ENCODE measurements at places on chromosomes 5 and 9.

DNA sequence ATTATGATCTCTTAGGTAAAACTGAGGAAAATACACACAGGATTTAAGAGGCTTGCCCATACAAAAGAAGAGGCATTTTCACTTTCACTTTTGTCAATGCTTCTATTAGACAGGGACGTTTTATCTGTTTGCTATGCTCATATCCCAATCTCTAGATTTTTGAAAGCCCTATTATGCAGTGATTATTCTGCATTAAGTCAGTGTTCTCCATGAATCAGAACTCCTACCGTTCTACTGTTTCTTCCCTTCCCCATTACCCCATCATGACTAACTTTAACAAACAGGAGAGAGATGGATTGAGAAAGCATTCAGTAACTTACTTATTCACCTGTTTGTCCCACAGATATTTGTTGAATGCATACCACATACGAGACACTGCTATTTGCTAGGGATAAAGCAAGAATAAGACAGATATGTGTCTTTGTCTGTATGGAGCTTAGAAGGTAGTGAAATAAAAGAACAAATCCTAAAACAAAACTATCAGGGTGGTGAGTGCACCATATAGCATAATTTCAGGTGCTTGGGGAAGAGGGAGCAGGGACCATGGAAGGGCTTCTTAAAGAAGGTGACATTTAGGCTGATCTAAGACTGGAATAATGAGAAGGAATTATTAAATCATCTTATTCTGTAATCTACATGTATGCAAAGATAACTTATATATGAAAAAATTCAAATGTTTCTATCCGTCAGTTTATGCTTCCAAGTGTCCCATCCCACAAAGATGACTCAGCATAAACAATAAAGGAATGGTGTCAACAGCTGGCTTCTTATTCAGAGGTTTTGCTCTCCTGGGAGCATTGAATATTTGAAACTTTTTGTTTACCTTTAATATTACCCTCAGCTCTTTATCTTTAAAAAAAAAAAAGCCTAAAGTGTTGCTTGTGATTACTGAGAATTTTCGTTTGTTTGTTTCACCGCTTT, 328.1 kb downstream of the HINT1 start:
- no peak for DNase-seq

DNA sequence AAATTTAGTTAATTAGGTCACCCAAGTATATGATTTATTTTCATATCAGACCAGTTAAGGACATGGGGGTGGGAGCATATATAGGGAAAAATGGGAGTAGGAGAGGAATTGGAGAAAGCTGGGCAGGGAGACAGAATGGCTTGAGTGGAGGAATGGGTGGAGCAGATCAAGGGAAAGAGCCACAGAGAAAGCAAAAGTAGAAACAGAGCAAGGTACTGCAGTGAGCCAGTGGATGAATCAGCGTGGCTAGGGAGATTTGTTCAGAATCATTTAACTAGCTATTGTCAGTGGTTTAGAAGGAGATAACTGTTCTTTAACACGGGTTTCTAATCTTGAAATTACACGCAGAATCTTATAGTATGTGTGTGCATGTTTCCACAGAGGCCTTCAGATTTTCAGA, 37.4 kb downstream of the SNX24 start:
- no peak for DNase-seq

- no peak for DNase-seq
Observed at GRCh38 chr5:123441408-123441807, 18.2 kb upstream of the CEP120 start.

DNA sequence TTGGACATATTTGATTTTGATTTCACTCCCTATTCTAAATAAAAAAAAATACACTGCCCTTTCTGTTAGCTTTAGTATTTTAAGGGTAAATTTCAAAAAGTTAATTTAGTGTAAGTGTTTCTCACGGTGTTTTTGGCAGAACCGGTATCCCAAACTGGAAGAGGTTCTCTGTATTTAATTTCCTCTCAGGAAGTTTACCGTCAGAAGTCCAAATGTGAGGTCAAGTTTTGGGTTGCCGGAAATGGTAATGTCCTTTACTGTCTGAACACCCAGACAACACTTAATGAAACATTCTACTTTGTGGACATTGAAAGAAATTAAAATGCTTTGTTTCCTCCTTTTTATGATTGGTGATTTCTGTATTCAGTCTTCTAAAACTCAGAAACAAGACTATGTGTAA, 148.7 kb upstream of the CDKN2B start:
- no peak for DNase-seq

DNA sequence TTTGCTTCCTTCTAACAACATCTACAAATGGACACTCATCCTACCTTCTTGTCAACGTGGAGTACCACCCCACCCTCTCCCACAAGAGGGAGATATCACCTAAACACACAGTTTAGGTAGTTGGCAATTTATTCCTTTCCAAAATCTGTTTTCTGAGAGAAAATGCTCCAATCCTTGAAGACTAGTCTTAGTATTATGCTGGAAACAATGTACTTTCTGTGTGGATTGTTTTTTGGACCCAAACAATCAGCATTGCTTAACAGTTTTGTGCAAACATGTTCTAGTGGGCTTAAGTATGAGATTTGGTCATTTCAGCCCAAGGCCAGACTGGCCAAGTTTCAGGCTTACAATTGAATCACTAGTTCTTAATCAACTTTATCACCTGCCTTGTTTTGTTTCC, 359.1 kb downstream of the ARHGEF28 start:
- DNase-seq = no peak

DNA sequence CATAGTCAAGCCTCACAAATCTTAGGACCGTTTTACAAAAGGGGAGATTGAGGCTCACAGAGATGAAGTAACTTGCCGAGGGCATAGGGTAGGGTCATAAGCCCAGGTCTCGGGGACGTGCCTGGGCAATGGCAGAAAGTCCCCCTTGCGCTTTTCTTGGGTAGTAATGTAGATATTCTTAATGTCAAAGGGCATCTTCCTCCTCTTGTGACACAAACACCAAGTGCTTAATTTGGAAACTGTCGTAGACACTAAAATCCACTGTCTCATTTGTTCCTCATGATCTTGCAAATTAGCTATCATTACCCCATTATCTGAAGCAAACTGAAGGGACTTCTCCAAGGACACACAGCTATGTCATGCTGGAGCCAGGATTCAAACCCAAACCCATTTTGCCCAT, 180.8 kb downstream of the GAS1 start:
- DNase-seq = no peak

GRCh38 chr5:144352330-144352729, 181.7 kb downstream of the KCTD16 start:
- no peak for DNase-seq

DNA sequence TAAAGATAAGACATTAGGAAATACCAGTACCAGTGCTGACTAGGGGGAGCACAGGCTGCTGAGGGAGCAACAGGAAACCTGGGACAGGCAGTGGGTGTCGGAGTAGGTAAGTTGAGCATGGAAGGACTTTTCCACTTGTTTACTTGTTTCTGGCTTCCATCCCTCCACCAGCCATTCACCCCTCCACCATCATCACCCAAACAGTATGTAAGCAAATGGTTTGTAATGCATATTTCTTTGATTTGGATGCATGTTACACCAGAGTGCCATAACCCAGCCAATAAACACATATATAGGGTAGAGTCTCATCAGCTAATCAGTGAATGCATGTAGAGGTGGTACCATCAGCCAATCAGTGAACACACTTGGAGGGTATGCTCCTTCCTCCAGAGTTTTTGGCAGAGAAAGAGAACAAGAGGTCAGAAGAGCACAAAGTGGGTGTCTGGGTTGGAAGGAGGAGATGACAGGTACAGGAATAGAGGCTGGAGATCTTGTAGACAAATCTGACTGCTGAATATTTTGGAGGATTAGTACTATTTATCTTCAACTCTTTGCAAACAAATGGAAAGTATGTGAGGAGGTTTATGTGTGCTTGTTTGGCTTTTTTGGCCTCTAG, 37.7 kb upstream of the PDE8B start:
- DNase-seq = no peak

GRCh38 chr9:88776717-88777497, 214.4 kb upstream of the S1PR3 start:
- no peak for DNase-seq

DNA sequence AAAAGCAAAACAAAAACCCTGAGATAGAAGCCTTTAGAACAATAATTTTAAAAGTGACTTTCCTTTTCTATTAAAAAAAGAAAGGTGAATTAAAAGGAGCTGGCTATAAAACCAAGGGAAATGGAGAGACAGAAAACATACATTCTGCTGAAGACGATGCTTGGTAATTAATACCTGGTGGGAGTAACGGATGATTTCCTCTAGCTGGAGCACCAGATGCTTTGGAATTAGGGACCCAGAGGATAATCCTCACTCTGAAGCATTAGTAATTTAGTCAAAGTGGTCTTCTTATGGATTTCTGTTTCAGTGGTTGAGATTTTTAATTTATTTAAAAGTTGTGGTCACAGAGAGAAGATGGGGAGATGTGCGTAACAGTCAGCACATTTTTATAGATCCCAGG, 982.5 kb downstream of the TLE4 start:
- no peak for DNase-seq

GRCh38 chr5:174623433-174624019, 100.9 kb upstream of the MSX2 start:
- DNase-seq = no peak

- DNase-seq = no peak
Observed at GRCh38 chr9:126703002-126703865, 89.5 kb downstream of the LMX1B start.

DNA sequence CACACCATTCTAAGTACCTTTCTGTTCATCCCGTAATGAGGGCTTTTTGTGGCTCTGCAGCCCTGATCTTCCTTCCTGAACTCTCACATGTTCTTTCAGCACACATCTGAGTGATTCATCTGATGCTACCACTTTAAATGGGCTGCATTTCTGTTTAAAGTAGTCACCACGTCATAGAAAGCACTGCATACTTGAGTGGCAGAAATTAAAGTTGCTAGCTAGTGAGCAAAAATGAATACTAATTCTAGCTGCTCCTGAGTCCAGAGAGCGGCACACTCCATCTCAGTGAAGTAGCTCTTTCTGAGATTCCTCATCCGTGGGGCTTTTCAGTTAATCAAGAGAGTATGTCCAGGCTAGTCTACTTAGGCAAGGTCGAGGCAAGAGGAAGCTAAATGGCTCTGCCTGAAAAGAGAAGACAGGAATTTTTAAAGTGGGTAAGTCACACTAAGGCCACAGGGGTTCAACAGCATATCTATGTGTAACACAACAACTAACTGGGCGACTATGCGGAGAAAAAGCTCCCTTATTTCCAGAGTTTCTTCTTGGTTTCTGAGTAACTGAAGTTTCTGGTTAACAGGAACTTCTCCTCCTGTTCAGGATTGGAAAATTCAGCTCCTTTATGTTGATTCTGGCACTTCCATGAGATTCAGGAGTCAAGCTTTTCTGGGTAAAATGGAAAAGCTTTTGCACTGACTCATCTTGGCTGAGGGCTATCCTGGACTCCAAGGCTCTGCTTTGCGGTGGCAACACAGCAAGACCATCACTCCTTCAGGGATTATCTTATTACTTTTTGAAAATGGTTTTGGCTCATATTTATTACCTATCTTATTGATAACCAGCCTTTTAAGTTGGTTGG, 109.5 kb downstream of the TAF11L14 start:
- DNase-seq = no peak

DNA sequence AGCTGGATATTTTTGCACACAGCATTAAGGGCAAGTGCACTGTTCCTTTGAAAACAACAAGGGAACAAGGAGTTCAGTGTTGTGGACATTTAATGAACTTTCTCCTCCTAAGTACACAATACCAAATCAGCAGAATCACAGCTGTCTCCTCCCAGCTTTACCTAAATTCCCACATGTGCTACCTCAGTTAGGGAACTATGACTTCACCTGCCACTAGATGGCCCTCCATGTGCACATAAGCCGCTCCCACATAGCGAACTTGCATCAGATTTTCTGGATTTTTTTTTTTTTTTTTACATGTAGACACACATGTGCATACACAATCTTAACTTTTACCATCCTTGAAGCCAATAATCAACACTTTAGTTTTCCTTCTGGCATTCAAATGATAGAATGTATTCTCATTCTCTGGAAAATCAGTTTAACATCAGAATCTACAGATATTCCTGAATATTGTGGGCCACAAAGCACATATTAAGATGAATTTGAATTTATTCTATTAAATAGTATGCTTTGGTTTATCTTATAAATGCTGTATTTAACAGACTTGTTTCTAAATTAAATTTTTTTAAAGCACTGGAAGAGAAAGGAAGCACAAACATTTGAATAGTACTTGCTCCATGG, 123.6 kb downstream of the PALM2AKAP2 start:
- no peak for DNase-seq

DNA sequence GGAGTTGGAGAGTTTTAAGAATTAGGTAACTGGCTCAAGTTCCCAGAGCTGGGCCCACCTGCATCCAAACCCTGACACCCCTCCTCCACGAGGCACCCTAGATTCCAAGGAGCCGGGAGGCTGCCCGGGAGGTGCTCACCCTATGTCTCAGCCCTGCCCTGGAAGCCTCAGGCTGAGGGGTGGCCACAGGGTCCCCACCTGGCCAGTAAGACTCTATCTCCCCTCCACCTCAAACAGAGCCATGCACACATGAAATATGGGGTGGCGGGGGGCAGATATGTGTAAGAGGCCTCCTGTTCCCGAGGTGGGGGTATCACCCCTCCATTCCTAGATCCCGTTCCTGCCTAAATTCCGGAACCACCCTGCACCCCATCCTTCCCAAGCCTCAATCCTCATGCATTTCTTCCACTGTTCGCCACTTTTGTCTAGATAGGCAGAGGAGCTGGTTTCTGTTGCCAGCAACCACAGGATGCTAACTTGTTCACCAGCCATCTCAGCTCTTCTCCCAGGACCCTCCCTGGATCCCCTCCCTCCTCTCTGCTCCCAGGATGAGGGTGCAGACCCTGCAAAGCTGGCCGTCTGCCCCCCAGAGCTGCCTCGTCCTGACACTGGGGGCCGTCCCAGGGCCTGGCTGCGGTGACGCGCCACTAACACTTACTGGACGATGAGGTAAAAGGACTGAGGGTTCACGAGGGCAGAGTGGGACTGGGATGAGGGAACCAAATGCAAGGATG, 44.1 kb downstream of the COL23A1 start:
- DNase-seq = no peak

All from left forelimb (tissue), 1 donor.